H7 (cell line): ENCODE measurements at places on chromosomes 11 and 22.

- DNase-seq, result no peak
Measured at GRCh38 chr11:129930296-129930695, 34.9 kb upstream of the NFRKB start.

GRCh38 chr11:11960687-11961086, 47.7 kb downstream of the DKK3 start:
- no peak for DNase-seq

DNA sequence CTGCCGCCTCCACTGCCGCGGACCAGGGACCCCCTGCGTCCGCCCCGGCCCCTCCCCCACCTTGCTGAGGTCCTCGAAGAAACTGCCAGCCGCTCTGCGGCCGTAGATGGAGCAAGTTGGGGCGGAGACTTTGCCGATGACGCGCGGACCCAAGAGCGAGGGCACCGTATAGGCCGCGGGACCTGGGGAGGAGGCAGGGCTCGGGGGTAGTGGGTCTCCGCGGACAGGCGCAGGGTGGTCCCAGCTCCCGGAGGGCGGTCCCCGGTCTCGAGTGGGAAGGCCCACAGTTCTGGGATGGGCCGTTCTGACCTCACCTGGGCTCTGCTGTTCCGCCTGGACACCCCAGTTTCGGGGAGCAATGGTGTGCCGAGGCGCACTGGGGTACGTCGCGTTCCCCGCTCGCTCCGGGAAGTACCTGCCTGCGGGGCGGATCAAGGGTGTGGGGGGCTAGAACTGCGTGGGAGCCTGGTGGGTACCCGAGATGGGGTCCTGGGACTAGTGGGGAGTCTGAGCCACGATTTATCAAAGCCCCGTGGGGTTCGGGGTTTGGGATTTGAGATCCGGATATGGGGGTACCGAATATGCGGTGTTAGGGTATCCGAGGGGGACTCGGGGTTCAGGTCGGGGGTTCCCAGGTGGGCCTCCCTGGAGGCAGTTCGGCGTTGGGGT, 1.2 kb upstream of the TYMP start:
- peak; percentile 94 for DNase-seq

- no peak for DNase-seq
Measured at GRCh38 chr11:16989554-16989953, 24.7 kb downstream of the PLEKHA7 start.

DNA sequence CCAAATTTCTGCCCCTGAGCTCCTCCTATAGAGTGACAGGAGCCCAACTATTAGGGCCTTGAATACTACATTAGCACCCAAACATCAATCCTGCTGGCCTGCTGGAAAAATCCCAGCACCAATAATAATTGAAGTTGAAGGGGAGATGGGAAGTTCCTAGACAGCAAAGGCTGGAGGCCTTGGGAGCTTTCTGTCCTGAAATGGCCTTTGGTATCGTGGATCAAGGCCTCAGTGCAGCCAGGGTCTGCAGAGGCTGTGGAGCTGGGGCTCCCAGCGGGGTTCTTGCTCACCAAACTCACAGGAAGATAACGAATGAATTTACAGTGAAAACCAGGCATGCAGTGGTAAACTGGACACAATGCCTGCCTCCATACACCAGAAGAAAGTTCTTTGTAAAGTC, 9.2 kb upstream of the MICALL1 start:
- no peak for DNase-seq

- DNase-seq, result no peak
Measured at GRCh38 chr22:37167981-37168647, 18.4 kb upstream of the IL2RB start.

GRCh38 chr11:61712846-61713245, 32.7 kb downstream of the DAGLA start:
- no peak for DNase-seq

- DNase-seq, result no peak
Measured at GRCh38 chr11:72084076-72084475, 3.4 kb downstream of the LRRC51 start.

DNA sequence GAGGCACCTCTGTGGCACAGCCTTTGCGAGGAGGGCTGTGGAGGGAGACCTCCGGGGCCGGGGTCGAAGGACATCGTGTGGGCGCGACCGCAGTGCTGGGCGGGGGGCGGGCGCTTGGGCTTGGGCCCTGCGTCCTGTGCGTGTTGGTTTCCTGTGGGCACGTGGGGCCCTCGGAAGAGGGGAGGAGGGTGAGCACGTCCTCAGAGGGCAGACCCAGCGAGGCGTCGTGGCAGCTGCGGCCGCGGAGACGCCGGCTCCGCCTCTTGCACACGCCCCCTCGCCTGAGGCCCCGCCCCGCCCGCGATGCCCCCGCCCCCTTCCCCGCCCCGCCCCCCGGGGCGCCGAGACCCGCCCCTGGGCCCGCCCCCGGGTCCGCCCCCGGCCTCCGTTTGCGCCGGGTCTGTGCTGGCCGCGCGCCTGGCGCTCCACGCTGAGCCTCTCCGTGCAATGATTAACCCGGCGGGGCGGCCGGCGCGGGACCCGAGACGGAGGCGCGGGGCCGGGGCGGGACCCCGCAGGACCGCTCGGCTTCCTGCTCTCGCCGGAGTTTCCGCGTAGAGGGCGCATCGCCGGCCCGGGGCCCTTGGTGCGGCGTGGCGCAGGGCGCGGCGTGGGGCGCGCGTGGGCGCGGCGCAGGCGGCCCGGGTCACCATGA, at the start of gene PRR5:
Gene PRR5, plus strand, starts transcription at position 381 of the 655 bp plus-strand sequence. Its CDS starts 271 bp downstream, at position 652.
- peak; percentile 98 for DNase-seq

GRCh38 chr11:110349138-110349996, 53.0 kb upstream of the RDX start:
- DNase-seq, result peak; percentile 19

GRCh38 chr11:16346975-16347374, 9.4 kb downstream of the SOX6 start:
- no peak for DNase-seq

DNA sequence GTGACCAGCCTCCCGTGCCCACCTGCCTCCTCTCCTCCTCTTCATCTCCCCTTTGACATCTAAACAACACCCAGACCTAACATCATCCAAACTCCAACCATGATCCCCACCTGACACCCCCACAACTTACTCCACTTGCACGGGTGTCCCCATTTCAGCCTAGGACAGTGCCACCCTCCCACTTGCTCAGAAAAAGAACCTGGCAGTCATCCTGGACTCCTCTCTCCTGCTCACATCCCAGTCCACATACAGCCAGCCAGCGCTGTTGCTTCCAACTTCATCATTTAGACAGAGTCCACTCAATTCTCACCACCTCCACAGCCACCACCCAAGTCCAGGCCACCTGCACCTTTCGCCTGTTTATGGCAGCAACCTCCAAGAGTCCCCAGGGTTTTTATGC, 485.7 kb downstream of the MN1 start:
- DNase-seq, result no peak

- DNase-seq, result no peak
Measured at GRCh38 chr11:112587664-112588063, 327.0 kb upstream of the PLET1 start.

DNA sequence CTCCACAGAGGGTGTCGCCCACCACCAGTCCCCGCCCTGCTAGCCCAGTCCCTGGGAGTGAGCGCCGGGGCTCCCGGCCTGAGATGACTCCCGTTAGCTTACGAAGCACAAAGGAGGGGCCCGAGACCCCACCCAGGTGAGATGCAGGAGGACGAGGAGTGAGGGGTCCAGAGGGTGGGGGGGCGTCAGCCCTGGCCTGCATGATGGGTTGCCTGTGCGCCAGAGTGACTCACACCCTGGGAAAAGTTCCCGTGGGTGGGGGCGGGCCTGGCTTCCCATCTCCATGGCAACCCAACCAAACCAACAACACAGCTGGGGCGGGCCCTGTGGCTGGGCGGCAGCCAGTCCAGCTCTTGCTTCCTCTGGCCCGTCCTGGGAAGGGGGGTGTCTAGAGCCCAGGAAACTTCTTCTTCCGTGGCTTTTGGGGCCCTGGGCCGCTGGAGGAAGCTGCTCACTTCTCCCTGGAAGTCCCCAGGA, 4.5 kb downstream of the GAS2L1 start:
- peak; percentile 94 for DNase-seq

- no peak for DNase-seq
Measured at GRCh38 chr11:282171-282570, 4.0 kb downstream of the NLRP6 start.

DNA sequence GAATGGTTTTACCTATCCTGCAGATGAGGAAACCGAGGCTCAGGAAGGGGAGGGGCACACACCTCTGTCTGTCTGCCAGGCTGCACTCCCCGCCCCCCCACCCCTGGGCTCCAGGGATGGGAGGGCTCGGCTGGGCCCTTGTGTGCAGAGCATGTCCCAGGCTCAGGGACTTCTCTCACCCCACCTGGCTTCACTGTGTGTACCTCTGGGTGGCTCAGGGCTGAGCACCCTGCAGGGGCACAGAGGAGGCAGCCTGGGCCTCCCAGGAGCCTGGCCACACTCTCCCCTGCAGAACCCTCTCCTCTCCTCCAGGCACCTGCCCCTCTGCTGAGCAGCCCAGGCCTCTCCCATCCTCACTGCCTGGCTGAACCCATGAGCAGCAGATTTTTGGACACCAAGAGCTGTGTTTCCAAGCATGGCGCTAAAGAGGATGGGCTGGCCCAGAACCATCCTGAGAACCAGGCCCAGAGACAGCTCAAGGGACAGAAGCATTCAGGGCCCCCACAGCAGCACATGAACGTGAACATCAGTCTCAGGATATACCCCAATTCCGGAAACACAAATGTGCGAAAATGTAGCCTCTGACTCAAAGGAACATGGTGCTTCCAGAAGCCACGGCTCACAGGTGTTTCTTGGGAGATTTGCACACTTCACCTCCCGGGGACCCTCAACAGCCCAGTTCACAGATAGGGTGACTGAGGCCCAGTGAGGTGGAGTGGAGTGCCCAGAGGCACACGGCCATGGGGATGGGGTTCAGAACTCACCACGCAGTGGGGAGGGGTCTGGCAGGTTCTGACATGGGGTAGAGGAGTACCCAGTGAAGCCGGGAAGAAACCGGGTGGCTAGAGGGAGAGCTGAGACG, 10.5 kb downstream of the EMID1 start:
- DNase-seq, result peak; percentile 60

DNA sequence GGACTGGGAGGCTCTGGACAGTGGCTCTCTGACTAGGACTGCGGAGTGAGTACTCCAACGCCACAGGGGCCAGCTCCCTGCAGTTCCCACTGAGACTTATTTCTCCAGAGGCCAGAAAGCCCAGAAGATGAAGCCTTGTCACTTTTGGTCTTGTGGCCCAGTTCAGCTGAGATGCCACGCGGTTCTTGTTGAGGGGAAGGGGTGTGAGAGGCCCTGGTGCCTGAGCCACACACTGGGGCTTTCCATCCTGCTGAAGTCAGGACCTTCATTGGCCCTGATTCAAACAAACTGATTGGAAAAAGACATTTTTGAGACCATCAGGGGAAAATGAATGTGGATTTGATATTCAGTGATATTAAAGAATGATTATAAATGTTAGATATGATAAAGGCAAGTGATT, 73.6 kb downstream of the UBASH3B start:
- no peak for DNase-seq

- no peak for DNase-seq
Measured at GRCh38 chr22:40202225-40202944, 24.7 kb downstream of the TNRC6B start.

- peak; percentile 92 for DNase-seq
Measured at GRCh38 chr11:2912498-2912897, 16.7 kb downstream of the PHLDA2 start.

- DNase-seq, result no peak
Measured at GRCh38 chr22:24523873-24524272, 28.7 kb downstream of the UPB1 start.

DNA sequence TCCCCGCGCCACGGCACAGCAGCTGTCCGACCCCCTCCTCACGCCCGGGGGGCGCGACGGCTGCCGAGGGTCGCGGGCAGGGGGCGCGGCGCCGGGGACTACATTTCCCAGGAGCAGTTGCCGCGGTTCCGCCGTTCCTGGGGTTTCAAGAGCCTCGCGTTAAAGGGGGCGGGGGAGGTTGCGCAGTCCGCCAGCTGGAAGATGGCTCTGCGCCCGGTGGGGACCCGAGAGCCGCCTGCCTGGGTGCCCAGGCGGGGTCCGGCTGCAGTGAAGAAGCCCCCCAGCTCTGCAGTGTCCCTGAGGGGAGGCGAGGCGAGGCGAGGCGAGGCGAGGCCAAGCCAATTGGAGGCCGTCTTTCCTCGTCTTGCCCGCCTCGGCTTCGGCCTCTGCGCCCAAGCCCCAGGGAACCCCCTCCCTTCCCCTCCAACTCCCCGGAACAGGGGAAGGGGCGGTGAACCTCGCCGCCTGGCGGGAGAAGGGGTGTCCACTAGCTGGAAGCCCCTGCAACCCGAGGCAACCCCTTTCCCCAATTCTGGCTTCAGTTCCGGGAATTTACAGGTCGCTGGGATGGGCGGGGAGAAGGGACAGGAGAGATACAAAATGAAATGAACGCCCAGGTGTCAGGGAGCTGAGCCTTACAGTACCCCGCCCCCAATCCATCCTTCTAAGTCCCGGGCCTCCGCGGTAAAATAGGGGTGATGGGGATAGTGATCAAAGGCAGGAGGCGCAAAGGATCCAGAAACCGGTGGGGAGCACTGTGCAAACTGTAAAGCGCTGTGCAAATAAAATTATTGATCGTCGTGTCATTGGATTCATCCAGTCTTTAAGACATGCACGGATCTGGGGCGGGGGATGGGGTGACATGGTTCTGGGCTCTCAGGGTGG, 5.2 kb upstream of the GCAT start:
- peak; percentile 95 for DNase-seq

DNA sequence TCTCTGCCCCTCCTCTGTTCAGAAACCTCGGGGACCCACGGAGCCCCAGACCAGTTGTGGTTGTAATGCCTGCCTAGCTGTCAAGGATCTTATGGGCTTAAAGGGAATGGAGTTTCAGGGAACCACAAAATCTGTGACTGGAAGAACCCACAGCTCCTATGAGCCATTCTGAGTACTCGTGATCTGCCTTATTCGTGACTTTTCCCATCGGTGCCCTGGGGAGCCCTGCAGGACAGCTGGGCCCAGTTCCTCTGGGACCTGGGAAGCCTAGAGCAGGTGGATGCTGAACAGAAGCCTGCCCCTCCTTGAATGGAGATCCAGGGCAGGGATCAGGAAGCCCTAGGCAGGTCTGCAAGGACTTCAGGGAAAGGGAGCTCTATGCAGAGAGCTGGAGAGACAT, 42.1 kb upstream of the TTC12 start:
- DNase-seq, result no peak

GRCh38 chr11:112096194-112096593, 9.5 kb downstream of the SDHD start:
- DNase-seq, result no peak

GRCh38 chr11:94599510-94599909, 32.3 kb downstream of the PIWIL4 start:
- no peak for DNase-seq

GRCh38 chr11:45254070-45254469, 32.1 kb downstream of the SYT13 start:
- no peak for DNase-seq

DNA sequence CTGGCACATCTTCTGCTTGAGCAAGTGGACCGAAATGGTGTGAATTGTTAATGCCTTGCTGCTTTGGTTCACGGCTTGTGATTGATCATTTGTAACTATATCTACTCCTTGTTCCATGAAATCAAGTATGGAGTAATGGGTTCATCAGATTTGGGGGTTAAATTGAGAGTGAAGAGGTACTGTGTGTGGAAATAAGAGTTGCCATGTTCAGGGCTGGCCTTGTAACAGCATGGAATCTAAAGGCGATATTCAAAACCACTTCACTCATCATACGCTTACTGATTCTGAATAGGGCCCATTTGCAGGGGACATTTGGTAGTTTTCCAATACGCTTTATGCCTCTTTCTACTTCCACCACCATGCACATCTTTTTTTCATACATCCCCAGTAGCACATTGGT, 122.2 kb downstream of the DCDC1 start:
- DNase-seq, result no peak
